ENCODE measurements at places on chromosomes 12 and 14.

DNA sequence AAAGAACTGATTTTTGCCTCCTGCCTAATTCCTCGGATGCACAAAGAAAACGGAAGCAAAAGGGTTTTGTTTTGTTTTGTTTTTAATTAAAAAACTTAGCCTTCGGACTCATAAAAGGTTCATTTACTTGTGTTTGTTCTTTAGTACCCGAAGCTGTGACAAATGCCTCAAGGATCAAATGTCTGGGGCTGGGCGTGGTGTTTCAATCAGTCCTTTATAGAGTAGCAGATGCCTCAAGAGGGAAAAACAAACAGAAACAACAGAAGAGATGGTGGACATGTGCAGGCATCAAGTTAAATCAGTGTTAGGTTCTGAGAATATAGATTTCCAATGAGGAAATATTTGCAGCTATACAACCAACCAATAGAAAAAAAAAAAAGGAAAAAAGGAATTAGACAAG lies 1.6 kb upstream of the WIF1 start:
- DNase-seq, result no peak

GRCh38 chr12:7203109-7203508 lies 13.6 kb downstream of the PEX5 start:
- no peak for DNase-seq

- no peak for DNase-seq
Measured at GRCh38 chr14:35285168-35286002, 6.8 kb upstream of the PSMA6 start.

DNA sequence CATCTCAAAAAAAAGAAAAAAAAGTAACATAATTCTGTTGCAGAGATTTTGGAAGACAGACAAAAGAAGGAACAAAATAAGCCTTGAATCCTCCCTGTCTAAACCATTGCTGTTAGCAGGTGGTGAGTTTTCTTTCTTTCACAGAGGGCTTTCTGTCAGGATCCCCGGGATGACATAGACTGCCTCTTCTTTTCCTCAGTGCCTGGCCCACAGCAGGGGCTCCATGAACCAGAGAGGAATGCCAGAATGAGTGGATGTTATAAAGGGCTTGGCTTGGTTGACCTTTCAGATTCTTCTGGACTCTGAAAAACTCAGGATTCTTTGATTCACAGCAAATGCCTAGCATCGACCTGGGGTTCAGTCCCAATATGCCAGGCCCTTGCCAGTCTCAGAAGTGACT lies 45.8 kb upstream of the CORO1C start:
- no peak for DNase-seq

- DNase-seq, result no peak
Measured at GRCh38 chr12:124993626-124994436, at the start of gene BRI3BP. BRI3BP (plus strand) TSS chr12:124993645; CDS start chr12:124993791, 146 bp downstream.

DNA sequence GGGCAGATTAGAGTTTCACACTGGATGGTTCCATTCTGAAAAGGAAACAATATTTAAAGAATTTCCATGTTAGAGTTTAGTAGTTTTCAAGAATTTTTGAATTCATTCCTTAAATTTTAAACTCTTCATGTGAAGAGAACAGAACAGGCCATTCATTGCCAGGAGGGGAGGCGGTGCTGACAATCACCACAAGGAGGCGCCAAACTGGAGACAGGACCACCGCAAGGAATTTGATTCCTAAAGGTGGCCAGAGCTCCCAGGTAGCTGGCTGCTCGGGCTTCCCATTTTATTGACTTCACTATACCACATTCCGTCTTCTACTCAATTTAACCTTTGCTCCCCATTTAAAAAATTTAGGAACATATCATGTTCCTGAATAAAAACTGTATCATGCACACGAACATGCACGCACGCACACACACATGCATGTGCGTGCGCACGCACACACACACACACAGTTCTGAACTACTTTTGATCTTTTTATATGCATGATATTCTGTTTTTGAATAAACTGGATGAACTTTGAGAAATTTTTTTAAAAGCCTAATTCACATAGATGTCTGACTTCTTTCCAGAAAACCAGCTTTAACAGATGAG lies 101.2 kb downstream of the NELL2 start:
- DNase-seq, result peak; percentile 2

DNA sequence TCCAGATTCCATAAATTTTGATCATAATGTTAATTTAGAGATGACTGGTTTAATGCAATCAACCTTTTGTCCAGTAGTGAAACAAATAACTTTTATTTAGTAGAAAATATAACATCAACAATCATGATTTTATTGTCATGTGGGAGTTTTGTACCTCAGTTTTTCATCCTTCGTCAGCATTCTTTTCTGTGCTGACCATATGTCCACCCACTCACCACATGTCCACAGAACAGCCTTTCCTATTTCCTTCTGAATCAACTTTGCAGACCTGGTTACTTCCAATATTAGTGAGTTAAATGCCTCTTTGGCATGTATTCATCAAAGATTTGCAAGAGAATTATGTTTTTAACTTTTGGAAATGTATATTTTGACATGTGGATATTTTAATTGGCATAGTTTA lies 36.8 kb upstream of the CNTN1 start:
- no peak for DNase-seq

All from HS-27A (cell line).